ENCODE measurements at places on chromosomes 2 and 18.

GRCh38 chr2:68764041-68764805, 29.6 kb downstream of the ARHGAP25 start:
- DNase-seq: no peak
- H3K27me3 ChIP-seq: no peaks in the 10 kb centered on the region
- peaks cover 41% of the 10 kb centered on the region for H3K4me1 ChIP-seq
- no peak overlapping the region for H3K4me3 ChIP-seq
- peak overlapping the region; percentile 78 for H3K27ac ChIP-seq

DNA sequence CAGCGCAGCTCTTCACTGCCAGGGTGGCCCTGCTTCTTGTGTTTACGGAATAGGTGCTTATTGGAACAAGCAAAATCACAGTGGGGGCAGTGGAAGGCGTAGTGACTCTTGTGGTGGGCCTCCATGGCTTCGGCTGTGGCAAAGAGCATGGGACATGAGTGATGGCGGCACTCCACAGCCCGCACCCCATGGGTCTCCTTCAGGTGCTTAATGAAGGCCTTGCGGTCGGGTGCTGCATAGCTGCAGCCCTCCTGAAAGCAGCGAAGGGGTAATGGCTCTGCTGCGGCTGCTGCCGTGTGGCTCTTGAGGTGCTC, 10.7 kb downstream of the ZNF142 start:
- no peaks in the 10 kb centered on the region for H3K27me3 ChIP-seq
- no peak overlapping the region for H3K4me3 ChIP-seq
- H3K27ac ChIP-seq: no peak overlapping the region
- no peak for DNase-seq

GRCh38 chr2:144431392-144431783, 88.5 kb downstream of the ZEB2 start:
- no peaks in the 10 kb centered on the region for H3K4me1 ChIP-seq
- no peaks in the 10 kb centered on the region for H3K27me3 ChIP-seq
- DNase-seq: no peak
- H3K4me3 ChIP-seq: no peak overlapping the region
- H3K27ac ChIP-seq: no peak overlapping the region

- H3K4me3 ChIP-seq: no peak overlapping the region
- no peak overlapping the region for H3K27ac ChIP-seq
- H3K27me3 ChIP-seq: no peaks in the 10 kb centered on the region
- no peak for DNase-seq
- no peaks in the 10 kb centered on the region for H3K36me3 ChIP-seq
These were observed 11.7 kb downstream of the CPS1 start for GRCh38 chr2:210568108-210568507.

DNA sequence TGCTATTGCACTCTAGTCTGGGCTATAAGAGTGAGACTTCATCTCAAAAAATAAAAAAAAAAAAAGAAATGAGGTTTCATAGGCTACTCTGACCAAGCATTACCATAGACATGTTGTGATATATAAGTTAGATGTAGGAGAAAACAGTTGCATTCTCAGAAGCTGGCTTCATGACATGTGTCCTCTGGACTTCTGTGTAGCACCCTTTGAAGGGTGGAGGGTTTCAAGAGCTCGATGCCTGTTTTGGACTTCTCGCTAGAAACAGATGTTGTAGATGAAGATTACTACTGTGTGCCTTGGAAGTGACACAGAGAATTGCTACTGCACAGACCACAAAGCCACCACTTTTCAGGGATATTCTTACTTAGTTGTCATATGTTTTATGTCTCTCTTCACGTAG, 91.0 kb downstream of the TMEM247 start:
- H3K27ac ChIP-seq: no peak overlapping the region
- no peaks in the 10 kb centered on the region for H3K4me1 ChIP-seq
- H3K27me3 ChIP-seq: no peaks in the 10 kb centered on the region
- DNase-seq: no peak
- H3K36me3 ChIP-seq: peaks cover 3% of the 10 kb centered on the region

- DNase-seq: no peak
- H3K27me3 ChIP-seq: no peaks in the 10 kb centered on the region
- no peaks in the 10 kb centered on the region for H3K4me1 ChIP-seq
- H3K27ac ChIP-seq: no peak overlapping the region
These were observed 27.2 kb downstream of the TWIST2 start for GRCh38 chr2:238875101-238875470.

GRCh38 chr2:234447963-234448362, 48.9 kb downstream of the ARL4C start:
- no peaks in the 10 kb centered on the region for H3K36me3 ChIP-seq
- no peak overlapping the region for H3K4me3 ChIP-seq
- H3K27ac ChIP-seq: no peak overlapping the region
- H3K4me1 ChIP-seq: peaks cover 88% of the 10 kb centered on the region
- H3K27me3 ChIP-seq: no peaks in the 10 kb centered on the region

DNA sequence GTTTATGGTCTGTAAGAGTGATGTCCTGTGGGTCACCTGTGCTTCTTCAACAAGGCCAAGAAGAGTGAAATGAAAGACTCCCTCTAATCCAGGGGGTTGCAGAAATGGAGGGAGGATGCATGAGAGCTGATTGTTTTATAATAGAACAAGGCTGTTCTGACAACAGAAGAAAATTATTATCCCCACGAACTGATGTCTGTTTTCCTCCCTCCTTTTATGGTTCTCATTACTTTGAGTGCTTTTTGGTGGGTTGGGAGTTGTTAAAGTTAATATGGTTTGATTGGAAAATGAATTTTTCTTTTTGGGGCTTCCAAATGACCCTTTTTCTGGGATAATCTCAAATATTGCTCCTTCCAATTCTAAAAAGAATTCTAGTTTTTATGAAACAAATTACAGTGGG, 33.6 kb downstream of the GATA6 start:
- H3K4me1 ChIP-seq: no peaks in the 10 kb centered on the region
- no peaks in the 10 kb centered on the region for H3K36me3 ChIP-seq
- no peak overlapping the region for H3K27ac ChIP-seq
- DNase-seq: no peak
- H3K27me3 ChIP-seq: no peaks in the 10 kb centered on the region
- H3K4me3 ChIP-seq: no peak overlapping the region

GRCh38 chr2:58098254-58099095, 51.9 kb downstream of the VRK2 start:
- no peak overlapping the region for H3K27ac ChIP-seq
- no peaks in the 10 kb centered on the region for H3K4me1 ChIP-seq
- no peaks in the 10 kb centered on the region for H3K27me3 ChIP-seq
- no peaks in the 10 kb centered on the region for H3K36me3 ChIP-seq
- no peak overlapping the region for H3K4me3 ChIP-seq

GRCh38 chr2:18119883-18120282, 241.4 kb downstream of the KCNS3 start:
- H3K4me3 ChIP-seq: no peak overlapping the region
- no peak for DNase-seq
- no peaks in the 10 kb centered on the region for H3K4me1 ChIP-seq
- H3K36me3 ChIP-seq: no peaks in the 10 kb centered on the region
- H3K27me3 ChIP-seq: no peaks in the 10 kb centered on the region

DNA sequence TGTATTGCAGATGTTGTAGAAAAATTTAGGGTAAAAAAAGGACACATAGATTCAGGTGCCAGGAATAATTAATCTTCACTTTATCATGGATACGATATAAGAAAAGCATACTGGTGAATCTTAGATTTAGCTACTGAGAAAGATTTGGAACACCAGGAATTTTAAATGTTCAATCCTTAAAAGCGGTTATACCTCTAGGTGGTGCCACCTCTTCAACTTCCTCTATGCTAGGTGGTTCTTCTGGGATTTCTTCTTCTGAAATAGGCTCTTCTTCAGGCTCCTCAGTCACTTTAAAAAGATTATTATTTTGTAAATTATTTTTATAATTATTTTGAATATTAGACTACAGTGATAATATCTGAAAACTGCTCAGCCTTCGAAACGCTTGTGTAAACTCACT, 133.1 kb downstream of the TTN start:
- no peak overlapping the region for H3K27ac ChIP-seq
- no peak for DNase-seq
- no peak overlapping the region for H3K4me3 ChIP-seq
- H3K27me3 ChIP-seq: no peaks in the 10 kb centered on the region
- no peaks in the 10 kb centered on the region for H3K36me3 ChIP-seq
- H3K4me1 ChIP-seq: no peaks in the 10 kb centered on the region

GRCh38 chr2:37698931-37699481, 27.6 kb upstream of the CDC42EP3 start:
- no peaks in the 10 kb centered on the region for H3K27me3 ChIP-seq
- no peaks in the 10 kb centered on the region for H3K36me3 ChIP-seq
- H3K27ac ChIP-seq: no peak overlapping the region
- H3K4me1 ChIP-seq: no peaks in the 10 kb centered on the region
- DNase-seq: no peak

- no peak overlapping the region for H3K27ac ChIP-seq
- no peaks in the 10 kb centered on the region for H3K36me3 ChIP-seq
- no peak for DNase-seq
- no peaks in the 10 kb centered on the region for H3K4me1 ChIP-seq
These were observed 30.5 kb downstream of the ZEB2 start for GRCh38 chr2:144489315-144489916.

DNA sequence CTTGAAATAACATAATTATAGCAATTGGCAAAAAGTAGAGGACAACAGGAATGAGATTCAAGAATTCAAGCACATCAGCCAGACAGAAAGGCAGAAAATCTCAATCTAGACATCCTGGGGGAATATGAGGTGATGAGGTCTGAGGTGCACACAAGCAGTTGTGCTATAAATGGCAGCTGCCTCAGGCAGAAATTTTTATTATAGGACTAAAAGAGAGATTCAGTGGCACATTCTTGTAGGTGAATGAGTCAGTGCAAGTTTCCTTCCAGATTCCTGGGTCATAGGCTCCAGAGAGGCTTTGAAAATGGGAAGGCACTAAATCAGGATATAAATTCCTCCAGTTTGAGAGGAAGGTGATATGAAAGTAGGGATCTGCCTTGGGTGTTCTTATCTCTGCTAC, 127.2 kb upstream of the THSD7B start:
- no peak overlapping the region for H3K4me3 ChIP-seq
- DNase-seq: no peak

DNA sequence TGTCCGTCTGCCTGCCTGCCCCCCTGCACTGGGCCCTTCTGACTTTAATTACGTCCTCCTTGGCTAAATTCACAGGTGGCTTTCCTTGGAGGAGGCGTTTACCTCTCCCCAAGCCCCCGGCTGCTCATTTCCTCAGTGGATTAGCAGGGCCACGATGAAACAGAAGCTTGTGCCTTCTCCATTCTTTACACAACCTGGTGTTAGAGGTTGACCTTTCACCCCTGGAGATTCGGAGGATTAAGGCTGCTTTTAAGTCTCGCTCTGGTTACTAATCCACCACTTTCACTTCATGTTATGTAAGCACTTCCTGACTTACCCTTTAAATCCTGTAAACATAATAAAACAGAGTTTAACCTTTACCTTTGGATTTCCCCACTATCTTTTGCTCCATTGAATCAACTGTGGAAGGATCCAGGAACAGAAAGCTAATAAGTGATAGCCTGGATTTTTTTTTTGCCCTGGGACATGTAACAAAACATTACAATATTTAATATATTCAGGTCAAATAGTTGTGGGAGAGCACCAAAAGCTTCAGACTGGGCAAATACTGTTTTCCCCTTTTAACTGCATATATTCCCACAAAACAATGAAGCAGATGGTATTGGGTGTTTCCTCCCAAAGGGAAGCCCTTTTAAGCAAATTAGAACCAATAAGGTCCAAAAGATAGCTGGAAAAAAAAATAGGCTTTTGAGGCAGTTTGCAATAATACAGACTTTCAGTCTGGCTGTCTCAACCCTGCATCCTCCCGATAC, 370.2 kb downstream of the EN1 start:
- no peaks in the 10 kb centered on the region for H3K36me3 ChIP-seq
- H3K4me3 ChIP-seq: no peak overlapping the region
- no peak overlapping the region for H3K27ac ChIP-seq
- no peaks in the 10 kb centered on the region for H3K4me1 ChIP-seq
- DNase-seq: no peak

- no peaks in the 10 kb centered on the region for H3K36me3 ChIP-seq
- no peak for DNase-seq
These were observed 238.8 kb downstream of the ZNF407 start for GRCh38 chr18:74836296-74837139.

- H3K36me3 ChIP-seq: no peaks in the 10 kb centered on the region
- H3K27me3 ChIP-seq: no peaks in the 10 kb centered on the region
- H3K4me3 ChIP-seq: no peak overlapping the region
- H3K4me1 ChIP-seq: no peaks in the 10 kb centered on the region
- no peak for DNase-seq
These were observed 11.6 kb upstream of the CPS1 start for GRCh38 chr2:210544831-210545230.

DNA sequence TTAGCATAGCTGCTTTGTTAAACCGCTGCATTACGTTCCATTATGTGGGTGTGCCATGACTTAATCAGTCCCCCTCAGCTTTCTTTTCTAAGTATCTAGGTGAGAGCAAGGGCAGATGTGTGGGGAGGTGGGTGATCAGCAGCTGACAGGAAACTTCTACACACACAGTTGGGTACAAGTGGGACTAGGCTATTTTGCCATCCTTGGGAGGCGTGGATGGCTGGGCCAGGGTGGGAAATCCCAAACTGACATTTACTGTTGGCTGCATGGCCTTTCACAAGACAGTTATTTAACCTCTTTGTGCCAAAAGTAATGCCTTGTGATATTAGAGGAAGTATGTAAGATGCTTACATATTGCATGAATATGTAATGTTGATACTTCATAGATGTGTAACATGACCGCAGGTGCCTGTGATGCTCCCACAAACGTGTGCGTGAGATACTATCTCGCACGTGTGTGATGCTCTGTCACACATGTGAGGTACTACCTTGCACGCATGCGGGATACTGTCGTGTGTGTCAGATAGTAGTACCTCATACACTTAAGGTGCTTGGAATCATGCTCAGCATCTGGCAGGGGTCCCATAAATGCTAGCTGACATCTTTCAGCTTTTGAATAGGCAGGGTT, 314.5 kb downstream of the PRKCE start:
- no peaks in the 10 kb centered on the region for H3K36me3 ChIP-seq
- no peak overlapping the region for H3K4me3 ChIP-seq
- peaks cover 2% of the 10 kb centered on the region for H3K4me1 ChIP-seq
- DNase-seq: no peak

DNA sequence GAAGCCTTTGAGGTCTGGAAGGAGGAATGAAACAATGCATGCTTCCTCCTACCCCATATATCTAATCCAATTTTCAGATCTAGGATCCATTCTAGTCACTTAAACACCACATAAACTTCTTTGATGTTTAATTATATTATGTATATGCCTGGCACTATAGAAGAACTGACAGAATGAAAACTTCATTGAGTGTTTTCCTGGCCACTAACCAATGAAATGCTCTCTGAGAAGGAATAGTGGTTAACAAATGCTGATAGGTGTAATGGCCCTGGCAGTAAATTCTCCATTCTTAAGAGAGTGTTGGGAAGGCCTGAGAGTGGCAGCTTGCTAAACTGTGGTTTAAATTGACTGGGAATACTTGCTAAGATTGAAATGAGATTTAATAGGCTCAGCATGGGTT, 710.0 kb downstream of the LRRTM4 start:
- no peaks in the 10 kb centered on the region for H3K4me1 ChIP-seq
- H3K27ac ChIP-seq: no peak overlapping the region
- no peak for DNase-seq
- H3K27me3 ChIP-seq: no peaks in the 10 kb centered on the region
- H3K36me3 ChIP-seq: no peaks in the 10 kb centered on the region

All from thymus (tissue), 14 donors.